ENCODE measurements at places on chromosomes 2 and 18. TPM values are rescaled to one million over a fixed set of nuclear protein-coding genes. Genes with fewer than 3 reads are reported as not detected.

The LRRTM1 gene
- not detected for polyA plus RNA-seq

The DUSP2 gene
- 3.8 TPM for polyA plus RNA-seq

The RGPD3 gene
- 0.06 TPM for polyA plus RNA-seq

The TNFRSF11A gene
- polyA plus RNA-seq: 0.09 TPM

The IFT172 gene
- 18.8 TPM for polyA plus RNA-seq

The GPR45 gene
- polyA plus RNA-seq: not detected

The MDH1B gene
- polyA plus RNA-seq: 0.38 TPM

The TXNDC2 gene
- polyA plus RNA-seq: 0.16 TPM

The FRZB gene
- polyA plus RNA-seq: 1.1 TPM

The PIEZO2 gene
- 2.2 TPM for polyA plus RNA-seq

The SERPINB10 gene
- not detected for polyA plus RNA-seq

The CACNB4 gene
- polyA plus RNA-seq: 0.12 TPM

The STARD6 gene
- not detected for polyA plus RNA-seq

The ASAP2 gene
- 25.0 TPM for polyA plus RNA-seq

The DNER gene
- 0.20 TPM for polyA plus RNA-seq

The AKAIN1 gene
- not detected for polyA plus RNA-seq

The ST6GAL2 gene
- polyA plus RNA-seq: not detected

The PRKAG3 gene
- polyA plus RNA-seq: not detected

The THAP4 gene
- polyA plus RNA-seq: 55.1 TPM

The PXDN gene
- polyA plus RNA-seq: 332 TPM

The TCF4 gene
- polyA plus RNA-seq: 29.0 TPM

All from IMR-90 (cell line).